NCI-H2081 (cell line): ENCODE measurements at places on chromosomes 12 and 14.
A peak's percentile ranks its signal among the peaks of the same experiment; 100 is the strongest.

- no peak for DNase-seq
Observed at GRCh38 chr12:25254271-25254880, 3.6 kb upstream of the KRAS start.

GRCh38 chr12:99847936-99848335 lies 136.8 kb downstream of the ANKS1B start:
- no peak for DNase-seq

- DNase-seq, result no peak
Observed at GRCh38 chr12:13066459-13066858, 22.3 kb downstream of the FAM234B start.

DNA sequence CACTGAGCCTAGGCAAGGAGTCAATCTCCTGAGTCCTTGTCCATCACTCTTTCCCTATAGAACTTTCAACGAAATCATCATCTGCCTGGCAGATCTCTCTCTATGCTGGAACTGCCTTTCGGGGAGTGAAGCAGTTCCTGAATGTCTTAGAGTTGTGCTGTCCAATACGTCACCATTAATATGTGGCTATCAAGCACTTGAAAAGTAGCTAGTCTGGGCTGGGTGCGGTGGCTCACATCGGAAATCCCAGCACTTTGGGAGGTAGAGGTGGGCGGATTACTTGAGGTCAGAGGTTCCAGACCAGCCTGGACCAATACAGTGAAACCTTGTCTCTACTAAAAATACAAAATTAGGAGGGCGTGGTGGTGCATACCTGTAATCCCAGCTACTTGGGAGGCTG lies 35.1 kb downstream of the NRDE2 start:
- no peak for DNase-seq

DNA sequence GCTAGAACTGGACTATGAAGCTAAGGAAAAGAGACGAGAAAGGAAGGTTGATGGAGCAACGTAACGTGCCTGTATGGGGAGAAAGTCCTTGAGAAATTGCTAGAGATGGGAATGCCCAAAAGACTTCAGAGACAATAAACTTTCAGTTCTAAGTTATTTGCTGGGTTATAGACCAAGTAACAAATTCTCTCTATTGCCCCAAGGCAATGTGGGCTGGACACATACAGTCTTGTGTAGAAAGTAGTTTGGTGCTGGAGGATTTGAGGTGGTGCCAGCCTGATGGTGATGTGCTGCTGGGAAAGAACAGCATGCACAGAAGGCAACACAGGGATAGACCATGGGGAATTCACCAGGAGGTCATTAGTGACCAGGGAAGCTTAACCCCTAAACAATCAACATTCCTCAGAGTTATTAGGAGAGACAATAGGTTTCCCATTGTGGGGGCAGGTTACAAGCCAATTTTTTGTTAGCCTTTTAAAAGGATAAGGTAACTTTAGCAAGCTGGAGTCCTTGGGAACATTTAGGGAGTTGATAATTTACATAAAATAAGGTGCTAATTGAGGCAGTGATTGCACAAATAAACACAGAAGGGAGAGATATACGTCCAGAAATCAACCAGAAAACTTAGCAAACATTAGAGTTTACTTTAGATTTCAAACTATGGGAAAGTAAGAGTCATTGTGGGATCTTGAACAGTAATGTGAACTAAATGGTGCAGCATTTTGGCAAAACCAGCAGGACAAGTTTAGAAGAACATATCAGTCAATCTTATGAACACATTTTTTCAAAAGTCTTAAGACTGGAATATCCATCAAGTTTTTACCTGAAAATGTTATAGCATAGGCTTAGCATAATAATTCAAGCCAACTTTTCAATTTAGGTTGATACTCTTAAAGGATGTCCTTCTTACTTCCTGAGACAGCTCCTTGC lies 61.4 kb downstream of the LMNTD1 start:
- no peak for DNase-seq

DNA sequence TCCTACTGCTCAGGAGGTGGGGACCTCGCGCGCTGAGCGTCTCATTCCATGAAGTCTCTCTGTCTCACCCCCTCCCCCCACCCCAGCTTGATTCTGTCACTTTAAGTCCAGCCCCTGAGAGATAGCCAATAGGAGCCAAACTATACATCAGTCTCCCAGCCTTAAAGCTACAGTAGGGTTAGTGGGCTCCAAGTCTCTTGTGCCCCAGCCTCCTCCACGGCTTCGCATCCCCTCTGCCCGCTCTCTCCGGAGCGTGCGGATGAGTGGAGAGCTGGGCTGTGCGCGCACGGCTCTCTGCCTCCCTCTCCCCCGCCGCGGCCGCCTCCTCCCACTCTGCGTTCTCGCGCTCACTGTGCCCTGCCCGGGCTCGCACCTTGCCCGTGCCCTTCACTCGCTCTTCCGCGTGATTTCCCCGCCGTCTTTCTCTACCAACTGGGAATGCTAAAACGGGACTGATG lies at the start of gene ESRRB:
Gene ESRRB, plus strand, starts transcription at position 191 of the 458 bp plus-strand sequence. Its CDS starts 265 bp downstream, at position 456.
- no peak for DNase-seq

- no peak for DNase-seq
Observed at GRCh38 chr12:130053651-130054069, 108.6 kb upstream of the FZD10 start.

GRCh38 chr12:76247026-76247646 lies 101.1 kb downstream of the BBS10 start:
- no peak for DNase-seq

- DNase-seq, result no peak
Observed at GRCh38 chr12:108729612-108730364, 1.5 kb downstream of the CORO1C start.

DNA sequence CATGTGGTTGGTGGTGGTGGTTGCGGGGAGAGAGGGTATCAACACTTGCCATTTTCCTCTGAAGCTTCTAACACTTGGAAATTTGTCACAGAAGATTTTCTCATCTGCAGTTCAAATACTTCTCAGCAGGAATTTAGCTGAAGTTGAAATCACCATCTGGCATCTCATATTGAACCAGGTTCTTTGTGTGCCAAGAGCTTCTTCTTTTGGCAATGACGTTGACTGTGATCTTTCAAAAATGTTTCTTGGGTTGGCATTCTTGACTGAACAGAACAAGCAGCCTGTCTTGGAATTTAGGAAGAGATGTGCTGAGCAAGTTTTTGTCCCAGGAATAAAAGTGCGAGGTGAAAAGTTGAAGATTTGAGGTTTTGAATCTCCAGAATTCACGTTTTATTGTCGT lies 8.7 kb upstream of the NIN start:
- DNase-seq, result no peak

DNA sequence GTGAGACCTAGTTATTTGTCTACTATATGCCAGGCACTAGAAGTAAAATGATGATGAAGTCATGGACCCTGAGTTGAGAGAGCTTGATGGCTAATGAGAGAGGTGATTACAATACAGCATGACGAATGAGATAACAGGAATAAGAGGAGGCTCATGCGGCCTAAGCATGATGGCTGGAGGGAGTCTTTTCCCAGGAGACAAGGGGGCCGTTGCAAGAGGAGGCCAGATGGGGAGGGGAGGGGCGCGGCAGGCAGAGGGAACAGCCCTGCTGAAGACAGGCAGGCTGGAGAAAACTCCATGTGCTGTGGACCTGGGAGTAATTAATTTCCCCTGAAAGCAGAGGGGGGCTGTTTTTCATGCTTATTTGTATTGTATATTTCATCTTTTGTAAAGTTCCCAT lies 144.7 kb upstream of the RFLNA start:
- no peak for DNase-seq

DNA sequence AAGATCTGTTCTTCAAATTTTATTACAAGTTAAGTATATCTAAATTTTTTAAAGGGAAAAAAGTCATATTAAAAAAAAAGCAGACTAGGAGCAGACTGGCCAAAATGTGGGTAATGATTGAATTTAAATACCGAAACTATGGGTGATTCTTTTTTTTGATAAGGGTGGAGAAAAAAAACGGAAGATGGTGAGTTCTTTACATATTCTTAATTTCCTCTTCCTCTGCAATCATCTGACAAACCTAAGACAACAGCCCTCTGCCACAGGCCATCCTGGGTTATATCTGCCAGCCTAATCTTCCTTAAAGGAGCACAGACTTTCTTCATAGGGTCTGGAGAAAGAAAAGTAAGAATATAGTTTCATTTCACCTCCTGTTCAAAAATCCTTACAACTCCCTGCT lies 108.0 kb downstream of the PPP2R5E start:
- no peak for DNase-seq

GRCh38 chr14:87992346-87992717 lies 650 bp downstream of the GALC start:
- no peak for DNase-seq

- no peak for DNase-seq
Observed at GRCh38 chr12:21354641-21355040, 18.1 kb upstream of the IAPP start.

DNA sequence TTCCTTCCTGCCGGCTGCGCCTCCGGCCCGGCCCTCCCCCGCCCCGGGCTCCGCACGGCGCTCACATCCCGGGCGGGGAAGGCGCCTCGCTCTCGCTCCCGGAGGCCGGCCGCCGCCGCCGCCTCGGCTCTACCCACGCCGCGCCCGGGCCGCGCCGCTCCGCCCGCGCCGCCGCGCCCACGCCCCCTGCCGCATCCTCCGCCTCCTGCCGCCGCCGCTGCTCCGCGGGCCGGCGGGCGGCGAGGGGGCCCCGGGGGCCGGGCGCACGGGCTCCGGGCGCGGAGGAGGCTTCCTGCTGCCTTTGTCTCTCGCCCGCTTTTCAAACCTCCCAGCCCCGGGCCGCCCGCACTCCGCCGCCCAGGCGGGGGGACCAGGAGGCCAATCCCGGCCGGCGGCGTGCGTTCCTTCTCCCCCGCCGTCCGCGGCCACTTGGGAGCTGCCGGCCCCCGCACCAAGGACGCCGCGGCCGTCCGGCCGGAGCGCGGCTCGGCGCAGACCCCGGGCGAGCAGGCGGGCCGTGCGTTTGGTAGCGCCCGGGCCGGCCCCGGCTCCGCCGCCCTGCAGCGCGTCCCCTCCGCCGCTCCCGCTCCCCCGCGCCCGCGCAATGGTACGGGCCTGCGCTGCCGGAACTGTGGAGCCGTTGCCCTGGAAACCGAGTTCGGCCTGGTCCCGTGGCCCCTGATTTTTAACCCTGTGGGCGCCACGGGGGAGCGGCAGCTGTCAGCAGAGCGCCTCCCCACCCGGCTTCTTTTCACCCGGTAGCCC lies at the start of gene FBXL14:
Gene FBXL14, minus strand, starts transcription at position 321 of the 765 bp plus-strand sequence. CDS start 515 bp downstream, outside the sequence.
- peak; percentile 95 for DNase-seq

- DNase-seq, result no peak
Observed at GRCh38 chr12:88743946-88744685, 163.8 kb upstream of the KITLG start.

DNA sequence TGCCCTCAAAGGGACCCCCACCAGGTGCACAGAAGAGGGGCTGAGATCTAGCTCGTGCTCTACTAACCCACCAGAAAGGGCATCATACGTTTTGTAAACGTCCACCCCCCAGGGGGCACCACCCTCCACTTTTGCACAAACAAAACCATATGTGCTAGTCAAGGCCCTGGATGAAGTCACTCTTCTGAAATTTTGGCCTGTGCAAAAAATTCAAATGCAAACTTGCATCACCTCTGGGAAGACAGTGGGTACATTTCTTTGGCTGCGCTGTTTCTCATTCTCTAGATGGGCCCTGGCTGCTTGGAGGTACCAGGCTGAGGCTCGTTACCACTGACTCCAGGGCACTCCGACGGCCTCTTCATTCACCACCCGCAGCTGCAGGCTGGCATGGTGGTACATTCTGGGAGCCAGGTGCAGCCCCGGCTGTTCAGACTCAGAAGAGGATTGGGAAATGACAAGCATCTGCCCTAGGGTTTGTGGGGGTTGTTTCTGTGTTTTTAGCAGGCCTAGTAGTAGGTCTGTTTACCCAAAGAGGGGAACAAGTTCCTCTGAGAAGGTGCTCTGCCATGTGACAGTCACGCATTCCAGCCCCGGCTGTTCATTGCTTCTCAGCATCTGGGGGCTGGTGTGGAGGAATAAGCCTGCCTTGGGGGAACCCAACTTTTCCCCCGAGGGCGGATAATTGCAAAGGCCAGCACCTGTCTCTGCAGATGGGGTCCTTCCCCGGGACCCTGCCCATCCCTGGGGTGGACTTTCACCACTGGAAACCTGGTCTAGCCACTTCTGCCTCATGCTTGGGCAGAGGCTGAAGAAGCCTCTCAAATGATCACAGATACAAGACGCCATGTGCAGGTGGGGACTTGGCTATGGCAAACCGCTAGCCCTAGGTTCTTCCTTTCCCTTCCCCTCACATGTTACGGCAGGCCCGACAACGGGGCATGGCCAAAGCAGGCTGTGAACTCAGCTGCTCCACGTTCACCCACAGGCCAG lies 147.6 kb downstream of the DPF3 start:
- DNase-seq, result no peak

GRCh38 chr12:107080299-107080698 lies 13.1 kb downstream of the CRY1 start:
- no peak for DNase-seq

- DNase-seq, result no peak
Observed at GRCh38 chr14:60125918-60126317, 34.2 kb downstream of the PCNX4 start.

DNA sequence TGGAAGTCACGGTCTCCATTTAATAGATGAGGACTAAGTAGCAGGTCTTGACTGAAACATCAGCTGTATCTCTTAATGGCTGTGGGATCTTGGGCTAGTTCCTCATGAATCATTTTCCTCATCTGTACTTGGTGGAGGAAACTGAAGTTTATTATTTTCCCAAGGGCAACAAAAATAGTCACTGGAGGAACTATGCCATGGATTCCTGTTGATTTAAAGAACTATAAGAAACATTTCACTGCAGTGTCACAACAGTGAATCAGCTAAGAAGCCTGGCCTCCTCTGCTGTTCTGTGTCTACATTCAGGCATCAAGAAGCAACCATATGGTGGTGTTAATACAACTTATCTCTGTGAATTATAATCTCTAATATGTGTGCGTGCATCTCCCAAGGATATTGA lies 200.5 kb downstream of the STXBP6 start:
- DNase-seq, result no peak

DNA sequence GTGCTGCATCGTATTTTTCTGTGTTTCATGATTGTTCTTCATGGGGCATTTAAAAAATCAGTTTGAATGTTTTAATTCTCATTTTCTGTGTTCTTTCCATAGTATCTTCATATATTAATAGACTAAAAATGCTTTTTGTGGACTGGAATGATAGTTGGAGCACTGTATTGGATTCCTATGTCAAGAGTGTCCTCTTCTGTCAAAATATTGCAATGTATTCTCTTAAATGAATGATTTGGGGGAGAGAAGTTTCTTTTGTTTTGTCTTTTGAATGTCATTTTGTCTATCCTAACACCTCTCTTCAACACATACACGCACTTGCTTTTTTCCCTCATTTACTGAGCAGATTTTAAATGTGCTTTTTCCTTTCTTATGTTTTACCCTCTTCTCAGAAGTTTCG lies 4.7 kb upstream of the EIF2S3B start:
- no peak for DNase-seq

GRCh38 chr12:12890543-12891079 lies 751 bp upstream of the GPRC5A start:
- peak; percentile 52 for DNase-seq

- no peak for DNase-seq
Observed at GRCh38 chr14:59395672-59396071, 69.5 kb downstream of the GPR135 start.

DNA sequence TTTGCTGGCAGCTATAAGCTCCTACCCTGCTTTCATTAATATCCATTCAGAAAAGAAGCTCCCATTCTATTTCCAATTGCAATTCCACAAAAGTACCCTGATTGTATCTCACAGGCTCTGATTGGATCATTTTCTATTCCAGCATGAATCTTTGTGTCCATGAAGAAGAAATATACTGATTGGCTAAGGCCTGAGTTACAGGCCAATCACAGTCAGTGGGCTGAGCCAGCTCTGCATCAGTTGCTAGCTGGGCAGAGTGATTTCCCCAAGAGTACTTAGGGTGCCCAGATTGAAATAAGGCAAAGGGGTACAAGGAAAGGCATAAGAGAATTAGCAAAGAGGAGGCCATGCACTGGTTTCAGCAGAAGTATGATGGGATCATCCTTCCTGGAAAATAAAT lies 14.4 kb downstream of the ART4 start:
- DNase-seq, result no peak
